ENCODE measurements at places on chromosomes 5 and 9. TPM values are rescaled to one million over a fixed set of nuclear protein-coding genes. Genes with fewer than 3 reads are reported as not detected.

Gene MYMK
- not detected for total RNA-seq

Gene APBA1
- 3.8 TPM for total RNA-seq

Gene C5orf34
- total RNA-seq: 7.2 TPM

Gene PCDHGB2
- 2.8 TPM for total RNA-seq

Gene CDC20B
- not detected for total RNA-seq

Gene RASA1
- total RNA-seq: 45.7 TPM

Gene ZFP37
- total RNA-seq: 4.4 TPM

Gene KIF27
- total RNA-seq: 1.6 TPM

Gene ELOVL7
- 0.18 TPM for total RNA-seq

Gene IL4
- not detected for total RNA-seq

Gene MZB1
- total RNA-seq: not detected

Gene CCDC107
- 10.0 TPM for total RNA-seq

Gene TMED9
- 123 TPM for total RNA-seq

GRCh38 chr9:92780206-92780605 is 15.6 kb upstream of the BICD2 start:
- no peaks in the 10 kb centered on the region for H3K4me1 ChIP-seq
- H3K27ac ChIP-seq: no peak overlapping the region
- no peak overlapping the region for H3K4me3 ChIP-seq
- no peaks in the 10 kb centered on the region for H3K36me3 ChIP-seq
- H3K27me3 ChIP-seq: peaks cover 26% of the 10 kb centered on the region

DNA sequence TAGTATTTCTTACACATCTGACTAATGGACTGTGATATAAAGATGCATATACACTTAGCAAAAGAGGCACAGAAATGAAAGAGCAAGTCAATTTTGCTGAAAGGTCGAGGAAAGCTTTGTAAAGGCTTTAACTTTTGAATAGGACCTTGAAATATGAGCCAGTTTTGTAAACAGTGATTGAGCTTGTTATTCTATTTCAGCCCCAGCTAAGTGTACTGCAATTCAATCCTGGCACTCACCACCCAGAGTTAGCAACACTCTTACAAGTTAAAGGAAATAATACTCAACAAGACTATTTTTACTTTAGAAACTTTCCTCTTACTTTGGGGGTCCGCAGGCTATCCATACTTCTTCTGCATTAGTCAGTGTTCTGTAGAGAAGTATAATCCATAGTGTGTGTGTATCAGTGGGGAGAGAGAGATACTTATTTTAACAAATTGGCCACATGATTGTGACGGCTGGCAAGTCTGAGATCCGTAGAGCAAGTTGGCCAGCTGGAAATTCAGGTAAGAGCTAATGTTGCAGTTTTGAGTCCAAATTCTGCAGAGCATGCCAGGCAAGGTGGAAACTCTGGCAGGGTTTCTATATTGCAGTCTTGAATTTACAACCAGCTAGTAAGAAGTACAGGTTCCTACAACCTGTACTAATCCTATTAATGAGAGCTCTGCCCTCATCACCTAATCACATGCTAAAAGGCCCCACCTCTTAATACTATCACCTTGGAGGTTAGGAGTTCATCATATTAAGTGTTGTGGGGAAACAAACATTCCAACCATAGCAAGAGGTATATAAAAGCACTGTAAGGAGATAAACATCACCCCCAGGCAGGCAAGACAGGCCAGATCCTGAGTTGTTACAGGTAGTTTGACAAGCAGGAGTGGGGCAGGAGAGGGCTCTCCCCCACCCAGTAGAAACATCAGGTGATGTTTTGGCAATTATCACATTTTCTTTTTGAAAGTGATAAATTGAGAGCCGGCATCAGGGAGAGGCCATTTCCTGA is 33.6 kb downstream of the IL7R start:
- no peaks in the 10 kb centered on the region for H3K27me3 ChIP-seq
- DNase-seq: peak; percentile 64
- no peaks in the 10 kb centered on the region for H3K36me3 ChIP-seq
- peaks cover 8% of the 10 kb centered on the region for H3K4me1 ChIP-seq
- peak overlapping the region; percentile 40 for H3K27ac ChIP-seq

- H3K4me3 ChIP-seq: peak overlapping the region; percentile 32
- peak; percentile 35 for DNase-seq
- peaks cover 14% of the 10 kb centered on the region for H3K4me1 ChIP-seq
Observed at GRCh38 chr9:2837915-2838314, 6.0 kb downstream of the PUM3 start.

GRCh38 chr5:73135021-73135420 is 14.6 kb downstream of the TMEM171 start:
- DNase-seq: no peak
- H3K4me3 ChIP-seq: no peak overlapping the region
- no peak overlapping the region for H3K27ac ChIP-seq
- peaks cover 4% of the 10 kb centered on the region for H3K27me3 ChIP-seq
- no peaks in the 10 kb centered on the region for H3K36me3 ChIP-seq
- H3K4me1 ChIP-seq: peaks cover 6% of the 10 kb centered on the region

DNA sequence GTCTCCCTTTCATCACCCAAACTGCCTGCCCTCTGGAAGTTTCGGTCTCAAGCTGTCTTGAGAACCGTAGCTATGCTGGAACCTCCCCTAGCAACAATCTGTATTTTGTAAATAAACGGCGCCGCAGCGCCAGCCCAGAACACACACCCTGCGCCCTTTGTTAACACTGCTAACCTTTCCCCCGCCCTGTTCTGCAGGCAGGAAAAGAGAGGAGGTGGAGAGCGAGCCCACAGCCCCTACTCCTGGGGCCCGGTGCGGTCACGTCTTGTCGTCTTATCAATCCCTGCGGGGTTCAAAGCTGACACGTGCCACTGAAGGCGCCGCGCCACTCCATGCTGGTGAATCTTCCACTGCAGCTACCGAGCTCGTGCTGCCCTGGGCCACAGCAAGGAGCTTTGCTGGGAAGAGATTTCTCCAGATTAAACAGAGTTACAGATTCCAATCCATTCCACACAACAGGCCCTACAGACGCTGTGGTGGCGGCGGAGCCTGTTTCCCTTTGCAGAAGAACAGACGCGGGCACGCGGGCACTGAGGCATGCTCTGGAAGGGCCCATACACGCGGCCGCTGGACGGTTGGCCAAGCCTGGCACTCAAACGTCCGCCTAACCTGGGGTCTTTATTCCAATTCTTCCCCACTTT is 25.3 kb downstream of the ZDHHC11B start:
- H3K4me3 ChIP-seq: no peak overlapping the region
- H3K4me1 ChIP-seq: no peaks in the 10 kb centered on the region
- no peak overlapping the region for H3K27ac ChIP-seq
- H3K36me3 ChIP-seq: no peaks in the 10 kb centered on the region
- DNase-seq: no peak

DNA sequence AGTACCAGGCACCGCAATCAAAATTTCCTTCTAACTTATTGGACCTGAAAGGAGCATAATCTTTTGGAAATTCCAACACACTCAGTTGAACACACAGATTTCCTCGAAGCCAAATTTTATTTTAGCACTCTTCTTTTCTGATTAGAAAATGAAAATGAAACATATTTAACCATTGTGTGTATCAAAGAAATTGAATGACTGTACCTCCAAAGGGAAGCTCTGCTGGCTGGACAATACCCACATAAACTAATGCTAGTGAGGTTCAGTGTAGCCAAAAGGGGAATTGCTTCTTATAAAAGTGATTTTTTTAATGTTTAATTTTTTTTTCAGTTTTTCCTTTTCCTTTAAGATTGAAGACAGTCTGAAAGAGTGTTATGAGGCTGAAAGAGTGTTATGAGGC is 239.6 kb upstream of the NREP start:
- H3K4me3 ChIP-seq: no peak overlapping the region
- no peak for DNase-seq
- H3K27me3 ChIP-seq: no peaks in the 10 kb centered on the region
- no peaks in the 10 kb centered on the region for H3K36me3 ChIP-seq
- peak overlapping the region; percentile 60 for H3K27ac ChIP-seq

GRCh38 chr9:93198117-93198837 is 14.3 kb downstream of the WNK2 start:
- no peaks in the 10 kb centered on the region for H3K4me1 ChIP-seq
- peaks cover 17% of the 10 kb centered on the region for H3K27me3 ChIP-seq
- no peaks in the 10 kb centered on the region for H3K36me3 ChIP-seq
- no peak overlapping the region for H3K27ac ChIP-seq

DNA sequence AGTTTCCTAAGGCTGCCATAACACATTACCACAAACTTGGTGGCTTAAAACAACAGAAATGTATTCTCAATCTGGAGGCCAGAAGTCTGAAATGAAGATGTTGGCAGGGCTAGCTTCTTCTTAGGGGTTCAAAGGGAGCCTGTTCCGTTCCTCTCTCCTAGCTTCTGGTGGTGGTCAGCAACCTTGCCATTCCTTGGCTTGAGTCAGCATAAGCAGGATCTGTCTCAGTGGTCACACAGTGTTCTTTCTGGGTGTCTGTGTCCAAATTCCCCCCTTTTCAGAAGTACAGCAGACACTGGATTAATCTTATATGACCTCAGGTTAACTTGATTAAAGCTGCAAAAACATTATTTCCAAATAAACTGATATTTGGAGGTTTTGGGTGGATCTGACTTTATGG is 2.1 kb upstream of the OSMR start:
- H3K36me3 ChIP-seq: peaks cover 12% of the 10 kb centered on the region
- no peaks in the 10 kb centered on the region for H3K27me3 ChIP-seq
- H3K4me3 ChIP-seq: no peak overlapping the region
- DNase-seq: no peak

DNA sequence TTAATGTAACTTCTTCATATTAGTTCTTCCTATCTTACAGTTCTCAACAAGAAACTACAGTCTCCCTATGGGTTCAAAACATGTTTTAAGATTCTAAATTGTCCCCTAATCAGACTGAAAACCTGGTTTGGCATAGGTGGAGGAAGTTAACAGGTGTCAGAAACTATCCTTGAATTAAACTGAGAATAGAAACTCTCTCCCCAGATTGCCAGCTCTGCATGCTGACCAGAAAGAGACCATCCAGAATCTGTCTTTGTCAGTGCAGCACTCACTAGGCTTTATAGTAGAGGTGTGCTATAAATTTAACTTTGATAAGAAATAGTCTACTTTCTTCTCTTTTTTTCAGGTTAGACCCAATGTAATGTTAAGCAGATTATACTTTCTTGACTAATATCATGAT is 63.8 kb downstream of the BNC2 start:
- H3K4me3 ChIP-seq: no peak overlapping the region
- H3K27ac ChIP-seq: no peak overlapping the region
- H3K36me3 ChIP-seq: peaks cover 7% of the 10 kb centered on the region
- DNase-seq: no peak
- no peaks in the 10 kb centered on the region for H3K27me3 ChIP-seq

DNA sequence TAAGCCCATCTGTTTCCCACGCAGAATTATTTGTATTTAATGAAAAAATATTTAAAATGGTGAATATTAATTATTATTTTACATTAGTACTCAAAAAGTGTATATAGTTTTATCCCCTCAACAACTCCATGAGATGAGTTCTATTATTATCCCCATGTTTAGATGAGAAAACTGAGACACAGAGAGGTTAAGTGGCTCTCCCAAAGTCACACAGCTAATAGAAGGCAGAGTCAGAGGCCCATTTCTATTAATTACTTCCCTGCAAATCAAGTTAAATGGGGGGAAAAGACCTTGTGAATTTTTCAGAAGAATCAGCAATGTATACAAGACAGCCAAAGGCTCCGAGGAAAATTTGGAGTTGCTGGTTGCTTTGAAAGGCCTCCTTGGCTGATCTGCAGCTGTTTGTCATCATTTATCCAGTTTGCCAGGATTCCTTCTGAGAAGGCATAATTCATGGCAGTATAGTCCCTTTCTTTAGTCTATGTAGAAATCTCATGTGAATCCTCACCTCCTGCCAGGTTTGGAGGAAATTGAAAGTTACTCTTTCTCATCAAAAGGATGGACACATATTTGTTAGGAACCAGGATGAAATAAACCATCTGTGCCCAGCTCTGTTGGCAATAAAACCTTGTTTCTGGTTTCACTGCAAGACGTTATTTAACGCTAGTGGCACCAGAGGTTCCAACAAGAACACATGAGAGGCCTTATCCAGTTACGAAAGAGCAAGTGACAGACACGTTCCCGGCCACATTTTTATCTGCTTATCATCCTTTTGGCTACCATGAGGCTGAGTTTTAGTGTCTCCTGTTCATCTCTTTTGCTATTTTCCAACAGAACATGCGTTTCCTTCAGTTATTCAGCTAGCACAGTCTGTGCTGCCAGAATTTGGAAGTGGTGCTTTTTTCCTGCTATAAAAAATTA is 621 bp downstream of the FYB1 start:
- no peak overlapping the region for H3K4me3 ChIP-seq
- no peak for DNase-seq
- H3K4me1 ChIP-seq: no peaks in the 10 kb centered on the region
- no peaks in the 10 kb centered on the region for H3K27me3 ChIP-seq

DNA sequence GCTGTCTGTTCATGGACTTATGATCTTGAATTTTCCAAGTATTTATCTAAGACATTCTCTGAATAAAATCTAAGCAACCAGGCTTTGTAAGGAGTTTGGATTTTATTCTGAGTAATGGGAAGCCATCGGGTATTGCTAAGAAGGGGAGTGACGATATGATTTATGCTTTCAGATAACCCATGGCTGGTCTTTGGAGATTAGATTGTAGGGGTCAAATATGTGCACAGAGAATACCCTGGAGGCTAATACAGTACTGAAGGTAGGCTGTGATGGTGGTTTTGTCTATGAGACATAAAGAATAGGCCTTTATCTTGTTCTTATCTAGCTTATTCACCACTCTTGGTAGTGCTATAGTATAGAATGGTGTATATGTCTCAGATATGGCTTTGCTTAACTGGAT is 60.0 kb upstream of the C5orf46 start:
- no peaks in the 10 kb centered on the region for H3K27me3 ChIP-seq
- no peak for DNase-seq

DNA sequence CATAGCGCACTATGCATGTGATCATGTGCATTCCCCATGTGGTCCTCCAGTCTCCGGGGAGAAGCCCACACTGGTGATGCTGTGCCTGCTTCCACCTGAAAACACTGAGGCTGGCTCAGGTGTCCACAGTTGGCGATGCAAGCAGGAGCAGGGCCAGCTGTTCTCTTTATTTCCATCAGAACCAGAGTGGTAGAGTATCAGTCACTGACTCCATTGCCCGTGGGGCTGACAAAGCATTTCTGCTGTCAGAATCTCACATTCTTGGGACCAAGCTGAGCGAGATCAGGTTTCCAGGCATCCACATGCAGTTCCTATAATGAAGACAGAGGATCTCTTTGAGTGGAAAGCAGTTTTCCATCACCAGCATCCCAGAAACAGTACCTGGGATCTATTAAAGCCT is 52.5 kb downstream of the GADD45G start:
- H3K36me3 ChIP-seq: no peaks in the 10 kb centered on the region
- H3K27me3 ChIP-seq: peaks cover 5% of the 10 kb centered on the region

GRCh38 chr5:10625700-10626472 is 62.0 kb downstream of the ANKRD33B start:
- H3K4me3 ChIP-seq: no peak overlapping the region
- no peak for DNase-seq
- H3K4me1 ChIP-seq: peaks cover 8% of the 10 kb centered on the region
- H3K36me3 ChIP-seq: peaks cover 9% of the 10 kb centered on the region
- H3K27ac ChIP-seq: no peak overlapping the region

- no peaks in the 10 kb centered on the region for H3K4me1 ChIP-seq
- no peak overlapping the region for H3K27ac ChIP-seq
- H3K27me3 ChIP-seq: peaks cover 45% of the 10 kb centered on the region
- no peak for DNase-seq
- H3K4me3 ChIP-seq: no peak overlapping the region
Observed at GRCh38 chr5:140040358-140040757, 2.7 kb downstream of the NRG2 start.

GRCh38 chr9:133682818-133683585 is 46.8 kb downstream of the DBH start:
- H3K36me3 ChIP-seq: no peaks in the 10 kb centered on the region
- H3K27ac ChIP-seq: no peak overlapping the region
- no peaks in the 10 kb centered on the region for H3K27me3 ChIP-seq

- H3K4me1 ChIP-seq: no peaks in the 10 kb centered on the region
- no peak overlapping the region for H3K4me3 ChIP-seq
- peaks cover 30% of the 10 kb centered on the region for H3K27me3 ChIP-seq
- H3K36me3 ChIP-seq: no peaks in the 10 kb centered on the region
- H3K27ac ChIP-seq: no peak overlapping the region
- DNase-seq: peak; percentile 4
Observed at GRCh38 chr5:42250-42649, 49.7 kb upstream of the PLEKHG4B start.
